Bone marrow (tissue), 2 donors: ENCODE measurements at places on chromosomes 1 and 21.

DNA sequence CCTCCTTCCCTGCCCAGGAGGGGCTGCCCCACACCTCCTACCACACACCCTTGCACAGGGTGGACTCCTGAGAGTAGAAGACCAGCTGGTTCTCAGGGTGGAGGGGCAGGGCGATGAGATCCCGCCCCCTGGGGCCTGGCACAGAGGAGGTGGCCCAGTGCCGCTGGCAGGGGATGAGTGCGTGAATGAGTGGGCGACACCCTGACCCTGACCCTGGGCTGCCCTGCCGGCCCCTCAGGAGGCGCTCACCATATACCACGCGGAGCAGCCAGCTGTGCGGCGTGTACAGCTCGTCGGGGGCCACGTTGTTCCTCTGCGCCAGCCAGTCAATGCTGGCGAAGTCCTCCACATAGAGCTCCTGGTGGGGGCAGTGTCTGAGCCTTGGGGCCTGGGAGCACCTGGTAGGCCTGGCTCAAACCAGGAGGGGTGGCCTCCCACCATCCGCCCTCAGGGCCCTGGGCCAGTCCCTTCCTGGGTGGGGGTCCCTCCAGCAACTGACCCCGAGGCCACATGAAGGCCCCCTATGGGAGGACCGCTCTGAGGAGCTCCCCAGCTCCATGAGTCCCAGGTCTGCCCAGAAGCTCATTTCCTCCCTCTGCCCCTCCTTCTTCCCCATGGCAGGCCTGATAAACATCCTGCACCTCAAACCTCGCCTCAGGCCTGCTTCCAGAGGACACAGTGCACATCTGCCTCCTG lies 13.0 kb downstream of the LSS start:
- DNase-seq, result no peak

- no peak for DNase-seq
Observed at GRCh38 chr1:38221006-38221649, 174.5 kb upstream of the POU3F1 start.

- DNase-seq, result no peak
Observed at GRCh38 chr21:36699546-36700294, 805 bp downstream of the SIM2 start.

DNA sequence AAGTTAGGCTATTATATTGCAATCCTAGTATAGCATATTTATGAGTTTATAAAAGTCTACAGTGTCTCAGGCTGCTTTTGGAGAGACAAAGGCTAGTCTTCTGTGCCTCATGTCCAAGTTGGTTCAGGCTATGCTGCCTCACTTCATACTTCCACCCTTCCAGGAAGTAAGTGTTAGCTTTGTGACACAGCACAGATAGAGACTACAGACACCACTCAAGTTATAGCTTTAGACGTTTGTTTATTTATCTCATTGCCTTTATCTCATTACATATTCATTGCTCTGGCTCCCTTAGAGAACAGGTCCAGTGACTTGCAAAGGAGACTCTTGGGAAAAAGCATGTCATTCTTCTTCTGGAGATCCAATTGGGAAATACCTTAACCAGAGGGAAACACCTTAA lies 22.6 kb upstream of the GBP4 start:
- no peak for DNase-seq
